ENCODE measurements at places on chromosomes 7 and 10.

GRCh38 chr7:66206119-66206933, 1.2 kb downstream of the TPST1 start:
- DNase-seq = no peak

- DNase-seq = no peak
Observed at GRCh38 chr7:20797042-20797461, 10.4 kb upstream of the SP8 start.

- peak; percentile 46 for DNase-seq
Observed at GRCh38 chr10:15419279-15419874, 48.3 kb upstream of the FAM171A1 start.

- no peak for DNase-seq
Observed at GRCh38 chr10:62305813-62306212, 37.2 kb upstream of the RTKN2 start.

DNA sequence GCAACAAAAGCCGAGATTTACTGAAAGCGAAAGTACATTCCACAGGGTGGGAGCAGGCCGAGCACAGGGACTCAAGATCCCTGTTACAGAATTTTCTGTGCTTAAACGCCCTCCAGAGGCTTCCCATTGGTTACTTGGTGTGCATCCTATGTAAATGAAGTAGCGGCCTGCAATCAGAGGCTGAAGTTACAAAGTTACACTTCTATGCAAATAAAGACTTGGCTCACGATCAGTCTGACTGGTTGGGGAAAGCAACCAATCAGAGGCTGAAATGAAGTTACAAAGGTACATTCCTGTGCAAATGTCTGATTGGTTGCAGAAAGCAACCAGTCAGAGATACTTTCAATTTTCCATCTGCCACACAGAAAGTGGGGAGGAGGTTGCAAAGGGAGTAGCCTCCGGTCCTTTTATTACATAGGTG, 4.1 kb downstream of the ACBD7 start:
- DNase-seq = no peak

- DNase-seq = no peak
Observed at GRCh38 chr10:58593008-58593407, 80.3 kb downstream of the BICC1 start.

- no peak for DNase-seq
Observed at GRCh38 chr10:47030191-47030703, 119.0 kb downstream of the PTPN20 start.

GRCh38 chr7:90611115-90611514, 15.0 kb downstream of the CDK14 start:
- DNase-seq = no peak

DNA sequence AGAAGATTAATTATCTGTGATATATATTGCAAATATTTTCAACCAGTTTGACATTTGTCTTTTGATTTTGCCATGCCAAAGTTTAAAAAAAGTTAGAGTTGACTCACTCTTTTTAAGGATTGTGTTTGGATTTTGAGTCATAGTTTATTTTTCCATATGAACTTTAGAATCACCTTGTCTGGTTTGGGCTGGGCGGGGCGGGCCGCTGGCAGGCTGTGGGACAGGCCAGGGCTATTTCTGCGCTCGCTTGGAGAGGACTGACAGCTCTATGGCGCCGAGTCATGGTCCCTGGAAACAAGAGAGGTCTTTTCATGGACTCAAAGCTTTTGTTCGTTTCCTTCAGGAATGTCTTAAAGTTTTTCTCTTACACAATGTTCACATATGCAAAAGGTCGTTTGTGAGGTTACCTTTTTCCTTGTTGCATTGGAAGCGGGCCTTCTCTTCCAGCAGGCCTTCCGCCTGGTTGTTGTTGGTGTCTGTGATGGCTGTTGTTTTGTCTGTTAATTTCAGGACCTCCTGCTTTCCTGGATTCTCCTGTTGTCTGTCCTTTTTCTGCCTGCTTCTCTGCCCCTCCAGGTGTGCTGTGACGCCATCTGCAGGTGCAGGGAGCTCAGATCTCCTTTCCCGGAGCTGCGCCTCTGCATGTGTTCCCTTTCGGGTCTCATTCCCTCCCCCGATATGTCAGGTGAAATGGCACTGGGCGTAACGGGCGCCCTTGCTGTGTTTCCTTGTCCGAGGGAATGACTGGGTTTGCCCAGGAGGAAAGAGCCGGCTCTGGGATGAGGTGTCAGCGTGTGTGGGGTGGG, 53.8 kb downstream of the INPP5A start:
- no peak for DNase-seq

GRCh38 chr10:121096617-121097431, 245.7 kb downstream of the WDR11 start:
- DNase-seq = no peak

GRCh38 chr7:141272417-141272816, 198.6 kb downstream of the TMEM178B start:
- no peak for DNase-seq

GRCh38 chr10:110619514-110620397, 24.4 kb upstream of the RBM20 start:
- DNase-seq = no peak

DNA sequence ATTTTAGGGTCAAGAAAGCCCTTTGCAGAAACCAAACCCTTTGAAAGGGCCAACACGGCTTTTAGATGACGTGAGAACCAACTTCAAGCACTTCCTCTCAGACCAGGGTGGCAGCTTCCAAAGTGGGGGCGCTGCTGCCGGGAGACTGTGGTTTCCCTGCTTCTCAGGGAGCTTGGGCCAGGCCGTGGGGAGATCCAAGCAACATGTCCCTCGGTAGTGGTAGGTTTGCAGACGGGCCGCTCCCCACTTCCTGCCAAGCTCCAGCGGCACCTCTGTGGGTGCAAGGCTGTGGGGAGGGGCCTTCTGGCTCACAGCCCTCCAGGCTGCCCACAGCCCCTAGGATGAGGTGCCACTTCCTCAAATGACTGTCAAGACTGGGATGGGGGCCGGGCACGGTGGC, 132.4 kb downstream of the FAM53B start:
- no peak for DNase-seq

- no peak for DNase-seq
Observed at GRCh38 chr10:133350950-133351329, 3.8 kb downstream of the PRAP1 start.

DNA sequence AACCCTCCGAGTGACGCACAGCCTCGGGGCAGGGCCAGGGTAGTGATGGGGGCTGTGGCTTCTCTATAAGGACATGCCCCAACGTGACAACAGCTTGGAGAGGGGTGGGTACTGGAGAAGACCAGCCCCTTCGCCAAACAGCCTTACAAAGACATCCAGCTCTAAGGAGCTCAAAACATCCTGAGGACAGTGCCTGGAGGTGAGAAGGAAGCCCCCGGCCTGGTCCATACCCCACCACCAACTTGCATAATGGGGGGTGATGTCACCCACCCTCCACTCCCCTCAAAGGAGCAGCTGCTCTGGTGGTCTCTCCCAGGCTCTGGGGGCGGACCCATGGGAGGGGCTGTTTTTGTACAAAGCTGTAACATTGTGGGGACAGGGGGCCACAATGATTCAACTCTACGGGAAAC, 15.1 kb downstream of the PRSS2 start:
- DNase-seq = no peak

- no peak for DNase-seq
Observed at GRCh38 chr10:34627331-34627730, 187.8 kb downstream of the PARD3 start.

GRCh38 chr7:153043440-153043839, 283.9 kb downstream of the ACTR3B start:
- DNase-seq = no peak

DNA sequence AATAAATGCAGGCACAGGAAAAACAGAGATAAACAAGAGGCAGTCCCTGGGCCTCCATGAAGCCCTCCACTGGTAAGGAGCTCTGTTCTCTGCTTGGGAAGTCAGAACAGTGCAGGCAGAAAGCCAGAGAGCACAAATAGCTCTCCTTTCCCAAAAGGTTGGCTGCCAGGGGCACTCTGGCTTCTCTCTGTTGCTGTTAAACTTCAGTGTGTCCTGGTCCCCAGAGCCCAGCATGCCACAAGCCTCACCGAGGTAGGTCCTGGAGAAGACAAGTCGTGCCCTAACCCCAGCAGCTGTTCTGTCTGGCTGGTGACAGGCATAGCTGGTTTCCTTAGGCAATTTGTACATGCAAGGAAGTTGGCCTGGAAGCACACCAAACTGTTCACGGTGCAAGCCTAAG, 17.3 kb downstream of the SLC16A12 start:
- DNase-seq = no peak

DNA sequence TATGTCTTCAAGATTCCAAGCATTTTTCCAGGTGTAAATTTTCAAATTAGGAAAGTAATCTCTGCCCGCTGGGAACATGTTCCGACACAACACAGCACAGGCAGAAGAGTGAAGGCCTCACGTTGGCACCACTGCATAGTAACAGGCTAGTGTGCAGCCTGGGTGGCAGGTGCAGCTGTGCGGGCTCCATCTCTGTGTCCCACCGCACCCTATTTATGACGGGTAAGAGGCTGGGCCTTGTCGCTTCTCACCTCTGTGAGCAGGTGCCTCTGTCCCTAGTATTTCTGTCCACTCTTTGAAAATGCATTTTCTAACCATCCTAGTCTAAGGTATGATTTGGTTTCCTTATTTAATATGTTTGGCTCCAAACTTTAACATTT, 24.1 kb downstream of the VIPR2 start:
- DNase-seq = no peak

GRCh38 chr10:86366902-86367151, 232 bp upstream of the GRID1 start:
- no peak for DNase-seq

DNA sequence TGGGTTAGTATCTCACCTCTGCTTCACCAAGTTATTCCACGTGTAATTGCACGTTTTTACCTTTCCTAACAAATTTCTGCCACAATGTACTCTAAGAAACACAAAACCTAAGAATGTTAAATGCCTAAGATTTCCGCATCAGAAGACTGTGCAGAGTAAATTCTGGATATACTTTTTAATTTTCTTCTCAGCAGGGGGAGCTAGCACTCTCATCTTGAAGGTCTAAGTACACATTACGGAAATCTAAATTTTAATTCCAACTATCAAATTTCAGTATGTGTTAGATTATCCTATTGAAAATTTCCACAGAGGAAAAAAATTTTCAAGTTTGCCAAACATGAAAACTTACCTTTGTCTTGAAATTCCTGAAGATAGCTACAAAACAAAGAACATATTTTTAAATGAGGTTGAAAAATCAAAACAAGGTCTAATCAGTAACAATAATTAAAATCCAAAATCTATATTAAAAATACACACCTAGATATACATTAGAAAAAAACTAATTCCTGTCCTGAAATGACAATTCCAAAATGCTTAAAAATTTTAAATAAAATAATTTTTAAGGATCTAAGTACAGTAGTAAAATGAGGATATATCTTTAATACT, 10.5 kb downstream of the SKAP2 start:
- DNase-seq = peak; percentile 52

- peak; percentile 87 for DNase-seq
Observed at GRCh38 chr10:93458821-93459257, 23.3 kb downstream of the MYOF start.

DNA sequence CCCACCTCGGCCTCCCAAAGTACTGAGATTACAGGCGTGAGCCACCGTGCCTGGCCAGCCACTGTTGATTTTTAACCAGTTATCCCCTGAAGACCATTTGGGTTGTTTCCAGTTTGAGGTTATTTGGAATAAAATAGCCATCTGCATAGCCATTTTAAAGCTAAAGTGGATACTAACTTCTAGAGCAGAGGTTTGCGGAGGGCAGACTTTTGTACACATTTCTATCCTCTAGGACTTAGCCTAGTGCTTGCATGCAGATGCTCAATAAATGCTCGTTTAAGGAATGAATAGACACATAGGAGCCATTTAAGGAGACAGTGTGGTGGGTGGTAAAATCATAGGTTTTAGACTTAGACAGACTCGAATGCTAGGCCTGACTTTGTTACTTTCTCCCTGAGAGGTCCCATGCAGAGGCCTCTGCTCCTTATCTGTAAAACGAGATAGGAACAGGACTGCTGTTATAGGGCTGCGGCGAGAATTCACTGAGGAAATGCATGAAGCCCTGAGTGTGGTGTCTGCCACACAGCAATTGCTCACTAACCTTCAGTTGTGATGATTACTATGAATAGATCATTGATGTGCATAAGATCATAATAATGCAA, 75.9 kb downstream of the PFKFB3 start:
- no peak for DNase-seq

GRCh38 chr10:21078410-21079329, 181.6 kb upstream of the NEBL start:
- no peak for DNase-seq

DNA sequence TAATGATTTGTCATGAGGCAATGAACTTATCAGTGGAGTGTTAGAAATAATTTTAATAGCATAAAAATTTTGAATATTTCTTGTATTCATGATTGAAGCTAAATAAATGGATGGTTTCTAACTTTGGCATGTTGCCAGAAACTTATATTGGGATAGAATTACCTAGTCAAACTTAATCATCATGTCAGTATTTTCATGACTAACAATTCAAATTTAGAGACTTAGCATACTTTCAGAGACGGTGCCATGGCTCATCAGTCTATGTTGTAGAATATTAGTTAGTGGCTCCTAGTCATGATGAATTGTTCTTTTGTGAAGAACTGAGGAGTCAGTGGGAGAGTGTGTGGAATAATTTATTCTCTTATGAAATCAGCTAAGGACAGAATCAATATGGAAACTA, 599.6 kb upstream of the POT1 start:
- DNase-seq = no peak

GRCh38 chr10:1280466-1281404, 224.6 kb downstream of the WDR37 start:
- no peak for DNase-seq

GRCh38 chr7:22581099-22581498, 81.1 kb upstream of the STEAP1B start:
- no peak for DNase-seq

- DNase-seq = no peak
Observed at GRCh38 chr7:1787241-1787640, 117.2 kb downstream of the ELFN1 start.

- DNase-seq = no peak
Observed at GRCh38 chr10:80168162-80168511, 35.6 kb downstream of the PLAC9 start.

GRCh38 chr10:62594093-62594520, 210.4 kb upstream of the ADO start:
- peak; percentile 34 for DNase-seq

GRCh38 chr10:6300784-6301460, 98.2 kb downstream of the PFKFB3 start:
- no peak for DNase-seq

DNA sequence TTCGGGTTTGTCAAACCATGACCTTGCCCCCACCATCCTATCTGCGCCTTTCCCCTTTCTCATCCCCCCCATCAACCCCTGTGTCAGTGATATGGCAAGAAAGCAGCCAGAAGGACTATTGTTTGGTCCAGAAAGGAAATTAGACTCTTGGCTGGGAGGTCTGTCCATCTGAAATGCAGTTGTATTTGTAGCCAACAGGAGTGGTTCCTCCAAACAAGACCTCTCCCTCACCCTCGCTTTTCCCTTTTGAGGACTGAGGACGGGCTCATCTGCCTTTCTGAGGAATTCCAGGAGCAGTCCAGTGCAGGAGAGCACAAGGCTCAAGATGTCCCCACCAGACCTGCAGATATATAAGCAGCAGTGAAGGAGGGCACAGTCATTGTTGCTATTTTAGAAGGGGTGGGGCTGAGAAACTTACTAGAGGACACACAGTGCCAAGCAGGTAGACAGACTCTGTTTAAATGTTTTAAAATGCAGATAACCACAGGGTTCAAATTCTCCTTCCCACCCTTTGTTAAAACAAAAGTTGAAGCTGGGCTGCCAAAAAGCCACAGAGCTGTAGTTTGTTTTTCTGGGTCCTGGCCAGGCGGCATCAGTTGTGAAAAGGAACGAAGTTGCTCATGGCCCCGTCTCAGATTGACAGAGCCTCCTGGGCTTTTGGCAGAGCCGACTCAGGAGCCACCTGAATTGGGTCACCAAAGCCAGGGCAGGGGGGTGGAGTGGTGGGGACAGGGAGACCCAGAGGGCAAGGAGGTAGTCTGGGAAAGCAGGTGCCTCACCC, 37.3 kb downstream of the CYP17A1 start:
- DNase-seq = no peak
